Common myeloid progenitor, CD34-positive (primary cell): ENCODE measurements at places on chromosomes 6 and 20.

DNA sequence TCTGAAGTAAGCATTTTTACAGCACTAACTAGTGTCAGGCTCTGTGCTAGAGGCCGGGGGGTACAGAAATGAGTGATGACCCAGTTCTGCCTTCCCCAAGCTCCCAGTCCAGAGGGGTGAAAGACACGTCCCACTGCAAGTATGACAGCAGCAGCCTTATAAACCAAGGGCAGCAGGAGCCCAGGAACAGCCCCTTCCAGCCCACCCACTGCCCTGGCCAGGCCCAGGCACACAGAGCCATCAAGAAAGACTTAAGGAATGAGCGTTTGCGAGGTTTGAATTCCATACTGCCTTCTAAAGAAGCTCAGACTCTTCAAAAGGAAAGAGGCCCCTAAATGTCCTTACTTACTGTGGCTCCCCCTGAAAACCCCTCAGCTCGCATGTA, 10.0 kb downstream of the TRERF1 start:
- no peak overlapping the region for H3K4me3 ChIP-seq
- H3K27me3 ChIP-seq: no peaks in the 10 kb centered on the region
- peaks cover 3% of the 10 kb centered on the region for H3K4me1 ChIP-seq
- no peak for DNase-seq
- H3K36me3 ChIP-seq: no peaks in the 10 kb centered on the region

DNA sequence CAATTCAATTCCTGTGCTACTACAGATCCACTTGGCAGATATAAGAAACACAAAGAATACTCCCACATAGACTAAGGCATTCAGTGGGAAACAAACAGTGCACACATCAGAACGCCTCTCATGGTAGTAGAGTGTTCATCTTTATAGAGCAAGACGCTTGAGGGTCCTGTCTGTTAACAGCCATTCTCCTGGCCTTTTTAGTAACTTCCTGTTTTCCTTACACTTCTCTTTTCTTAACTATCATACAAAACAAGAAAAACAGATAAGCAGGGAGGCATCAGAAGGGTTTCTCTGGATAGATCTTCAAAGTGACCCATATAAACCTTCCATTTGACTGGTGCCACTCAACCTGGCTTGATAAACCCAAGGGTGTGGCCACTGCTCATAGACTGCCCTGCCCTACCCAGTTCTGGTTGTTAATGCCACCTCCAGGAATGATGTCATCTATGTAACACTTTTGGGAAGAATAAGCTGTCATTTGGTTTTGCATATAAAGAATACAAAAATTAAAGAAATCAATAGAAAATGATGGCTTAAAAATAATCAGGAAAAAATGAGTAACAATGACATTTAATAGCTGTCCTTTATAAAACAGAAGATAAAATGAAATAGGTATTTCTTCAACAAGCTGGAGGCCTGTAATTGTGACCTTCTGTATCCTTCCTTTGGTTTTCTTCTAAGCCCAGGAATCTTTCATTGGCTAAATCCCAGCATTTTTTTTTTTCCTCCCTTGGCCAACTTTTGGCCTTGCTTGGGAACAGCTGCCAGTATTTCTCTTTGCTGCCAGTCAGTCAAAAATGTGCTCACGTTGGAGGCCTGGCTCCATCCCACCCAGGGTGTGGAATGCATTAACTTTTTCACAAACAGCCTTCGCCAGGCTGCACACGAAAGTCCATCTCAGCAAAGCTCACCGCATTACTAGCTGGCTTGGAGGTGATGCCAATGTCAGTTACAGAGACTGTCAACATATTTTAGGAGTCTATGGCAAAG, 103.5 kb downstream of the GJA10 start:
- H3K27ac ChIP-seq: no peak overlapping the region
- no peak overlapping the region for H3K4me3 ChIP-seq
- DNase-seq: peak; percentile 29
- no peaks in the 10 kb centered on the region for H3K27me3 ChIP-seq
- peaks cover 15% of the 10 kb centered on the region for H3K4me1 ChIP-seq

DNA sequence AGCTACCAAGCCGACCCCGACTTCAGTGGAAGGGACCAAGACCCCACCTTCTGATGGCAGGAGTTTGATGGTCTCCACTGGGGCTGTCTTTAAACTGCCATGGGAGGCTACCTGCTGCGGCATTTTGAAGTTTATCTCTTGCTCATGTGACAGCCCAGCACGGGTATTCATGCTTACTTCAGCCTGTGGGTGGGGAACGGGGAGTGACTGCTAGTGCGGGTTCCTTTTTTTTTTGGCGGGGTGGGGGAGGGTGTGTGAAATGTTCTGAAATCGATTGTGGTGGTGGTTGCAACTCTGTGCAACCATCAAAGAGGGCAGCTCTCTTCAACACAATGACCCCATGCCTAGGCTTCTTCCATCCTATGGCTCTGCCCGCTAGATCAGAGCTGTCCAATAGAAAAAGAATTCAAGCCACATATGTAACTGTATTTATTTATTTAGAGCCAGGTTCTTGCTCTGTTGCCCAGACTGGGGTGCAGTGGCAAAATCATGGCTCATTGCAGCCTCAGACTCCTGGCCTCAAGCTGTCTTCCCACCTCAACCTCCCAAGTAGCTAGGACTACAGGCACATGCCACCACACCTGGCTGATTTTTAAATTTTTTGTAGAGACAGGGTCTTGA, 53.7 kb downstream of the PPP1R16B start:
- no peak overlapping the region for H3K4me3 ChIP-seq
- DNase-seq: peak; percentile 36
- peak overlapping the region; percentile 9 for H3K27ac ChIP-seq
- H3K27me3 ChIP-seq: no peaks in the 10 kb centered on the region

GRCh38 chr6:13428583-13429405, 58.6 kb downstream of the GFOD1 start:
- no peak overlapping the region for H3K27ac ChIP-seq
- no peak overlapping the region for H3K4me3 ChIP-seq
- no peaks in the 10 kb centered on the region for H3K36me3 ChIP-seq

DNA sequence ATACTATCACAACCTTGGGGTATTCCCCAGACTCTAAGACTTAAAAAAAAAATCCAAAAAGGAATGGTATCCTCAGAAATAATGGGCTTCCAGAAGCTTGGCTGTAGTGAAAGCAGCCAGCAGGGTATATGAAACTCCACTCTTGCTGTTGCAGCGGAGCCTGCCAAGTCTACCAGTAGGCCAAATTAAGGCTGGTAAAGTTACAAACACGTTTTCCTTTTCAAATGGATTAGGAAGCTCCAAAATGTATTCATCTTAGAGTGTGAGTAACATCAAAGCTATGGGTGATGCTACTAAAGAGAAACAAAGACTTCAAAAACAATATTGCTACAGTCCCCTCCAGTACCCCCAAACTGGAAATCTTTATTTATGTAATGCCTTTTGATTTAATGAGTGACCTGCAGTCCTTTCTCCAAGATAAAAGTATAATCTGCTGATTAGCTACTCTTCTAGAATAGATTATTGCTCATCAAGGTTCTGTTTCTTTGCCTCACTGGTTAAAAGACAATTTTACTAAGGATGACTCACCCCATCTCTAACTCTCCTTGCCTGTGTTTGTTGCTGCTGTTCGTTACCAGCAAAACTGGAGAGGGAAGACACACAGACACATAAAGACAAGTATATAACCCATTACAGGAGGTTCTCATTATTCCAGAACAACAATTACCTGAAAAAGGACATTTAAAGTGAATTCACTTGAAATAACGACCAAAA, 84.9 kb downstream of the BTBD9 start:
- DNase-seq: no peak
- H3K27ac ChIP-seq: no peak overlapping the region
- no peak overlapping the region for H3K4me3 ChIP-seq
- H3K27me3 ChIP-seq: no peaks in the 10 kb centered on the region
- peaks cover 3% of the 10 kb centered on the region for H3K4me1 ChIP-seq
- no peaks in the 10 kb centered on the region for H3K36me3 ChIP-seq
